ELR (cell line): ENCODE measurements at places on chromosomes 2 and 18.

- DNase-seq = no peak
These were observed 21.9 kb downstream of the SERTAD2 start for GRCh38 chr2:64631771-64632170.

DNA sequence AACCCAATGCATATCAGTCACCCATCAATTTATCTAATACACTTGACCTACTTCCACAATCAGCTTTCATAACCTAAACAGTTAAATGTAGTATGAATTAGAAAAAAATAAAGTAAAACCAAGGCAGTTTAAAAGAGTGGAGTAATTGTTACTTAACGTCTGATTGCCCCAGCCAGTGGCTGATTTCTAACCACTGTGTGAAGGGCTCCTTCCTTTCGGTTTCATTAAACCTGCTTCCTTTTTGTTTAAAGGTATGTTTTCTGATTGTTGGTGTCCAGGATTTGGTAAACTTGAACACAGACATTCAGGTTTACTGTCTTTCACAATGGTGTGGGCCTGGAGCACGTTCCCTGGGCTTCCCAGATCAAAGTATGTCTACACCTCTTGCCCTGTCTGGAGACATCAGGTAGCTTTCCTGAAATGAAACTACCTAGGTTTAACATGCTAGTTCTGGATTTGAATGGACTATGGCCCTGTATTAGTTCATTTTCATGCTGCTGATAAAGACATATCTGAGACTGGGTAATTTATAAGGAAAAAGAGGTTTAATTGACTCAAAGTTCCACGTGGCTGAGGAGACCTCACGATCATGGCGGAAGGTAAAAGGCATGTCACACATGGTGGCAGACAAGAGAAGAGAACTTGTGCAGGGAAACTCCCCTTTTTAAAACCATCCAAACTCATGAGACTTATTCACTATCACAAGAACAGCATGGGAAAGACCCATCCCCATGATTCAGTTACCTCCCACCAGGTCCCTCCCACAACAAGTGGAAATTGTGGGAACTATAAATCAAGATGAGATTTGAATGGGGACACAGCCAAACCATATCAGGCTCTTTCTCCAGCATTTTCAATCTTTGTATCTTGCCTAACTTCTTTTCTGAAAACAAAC is 605.2 kb upstream of the ID2 start:
- no peak for DNase-seq

DNA sequence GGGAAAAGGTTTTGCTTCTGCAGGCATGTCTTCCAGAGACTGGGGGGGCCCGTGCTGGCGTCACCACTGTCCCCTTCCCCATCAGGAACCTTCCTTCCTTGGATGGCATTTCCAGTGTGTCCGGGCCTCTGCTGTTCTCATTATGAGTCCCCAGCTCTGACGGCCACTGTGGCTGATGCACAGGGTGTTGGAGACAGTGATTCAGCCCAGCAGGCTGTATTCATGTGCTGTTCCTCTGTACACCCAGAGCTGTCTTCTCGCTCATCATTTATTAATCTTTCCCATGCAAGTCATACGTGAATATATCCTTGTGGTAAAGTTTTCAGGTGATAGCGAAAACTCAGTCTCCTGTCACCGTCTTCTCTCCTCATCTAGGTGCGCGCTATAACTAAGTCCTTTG is 57.7 kb downstream of the ASAP2 start:
- peak; percentile 79 for DNase-seq

- no peak for DNase-seq
These were observed 1624.9 kb upstream of the CELF4 start for GRCh38 chr18:39190508-39190907.

DNA sequence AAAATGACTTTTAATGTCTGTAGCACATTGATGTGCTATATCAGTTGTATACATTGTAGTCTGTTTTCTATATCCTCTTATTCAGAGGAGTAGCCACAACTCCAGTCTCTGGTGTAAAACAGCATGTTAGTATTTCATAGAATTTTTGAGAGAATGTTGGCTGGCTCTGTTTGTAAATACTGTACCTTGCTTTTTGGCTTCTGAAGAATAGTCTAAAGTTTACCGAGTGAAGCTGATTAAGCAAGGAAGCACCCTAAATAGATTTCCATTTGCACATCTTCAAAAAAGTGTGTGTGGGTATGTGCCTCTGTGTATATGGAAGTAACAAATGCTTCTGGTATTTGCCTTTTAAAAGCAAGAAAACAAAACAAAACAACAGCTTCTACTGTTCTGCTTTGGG is 50.5 kb downstream of the MAP4K4 start:
- no peak for DNase-seq

DNA sequence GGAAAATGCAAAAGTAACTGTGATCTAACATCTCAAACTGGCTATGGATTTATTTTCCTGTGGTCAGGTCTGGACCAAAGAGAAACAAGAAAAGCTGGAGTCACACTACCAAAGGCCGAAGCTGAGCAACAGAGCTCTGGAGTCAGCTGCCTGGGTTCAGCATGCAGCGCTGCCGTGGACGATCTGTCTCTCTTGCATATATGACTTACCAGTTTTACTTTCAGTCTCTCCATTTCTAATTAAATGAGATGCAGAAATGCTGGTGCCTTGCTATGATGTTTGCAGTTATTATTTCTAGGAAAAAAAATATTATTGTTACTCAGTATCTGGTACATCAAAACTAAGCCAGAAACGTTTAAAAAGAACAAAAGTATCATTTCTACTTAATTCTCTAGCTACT is 813.2 kb downstream of the RNF144A start:
- DNase-seq = no peak

GRCh38 chr2:167718560-167718959 is 528.8 kb downstream of the STK39 start:
- no peak for DNase-seq

- no peak for DNase-seq
These were observed 46.7 kb upstream of the CREB1 start for GRCh38 chr2:207483066-207483465.

- DNase-seq = peak; percentile 30
These were observed 38.7 kb upstream of the GLS start for GRCh38 chr2:190841707-190842505.

DNA sequence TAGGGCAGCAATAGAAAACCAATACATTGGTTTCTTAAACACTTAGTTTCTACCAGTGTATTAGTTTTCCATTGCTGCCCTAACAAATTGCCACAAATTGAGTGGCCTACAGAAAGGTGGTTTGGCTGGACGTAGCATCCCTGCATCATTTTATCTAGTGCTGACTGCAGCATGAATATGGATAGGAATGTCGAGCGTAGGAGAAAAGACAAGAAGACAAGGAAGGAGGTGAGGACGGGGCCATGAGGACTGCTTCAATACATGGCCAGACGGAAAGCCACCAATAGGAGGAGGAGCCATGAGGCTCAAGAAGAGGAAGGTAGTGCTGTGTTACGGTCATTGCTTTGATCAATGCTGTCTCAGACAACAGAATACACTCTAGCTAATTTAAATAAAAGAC is 154.5 kb upstream of the NDUFV2 start:
- DNase-seq = no peak

DNA sequence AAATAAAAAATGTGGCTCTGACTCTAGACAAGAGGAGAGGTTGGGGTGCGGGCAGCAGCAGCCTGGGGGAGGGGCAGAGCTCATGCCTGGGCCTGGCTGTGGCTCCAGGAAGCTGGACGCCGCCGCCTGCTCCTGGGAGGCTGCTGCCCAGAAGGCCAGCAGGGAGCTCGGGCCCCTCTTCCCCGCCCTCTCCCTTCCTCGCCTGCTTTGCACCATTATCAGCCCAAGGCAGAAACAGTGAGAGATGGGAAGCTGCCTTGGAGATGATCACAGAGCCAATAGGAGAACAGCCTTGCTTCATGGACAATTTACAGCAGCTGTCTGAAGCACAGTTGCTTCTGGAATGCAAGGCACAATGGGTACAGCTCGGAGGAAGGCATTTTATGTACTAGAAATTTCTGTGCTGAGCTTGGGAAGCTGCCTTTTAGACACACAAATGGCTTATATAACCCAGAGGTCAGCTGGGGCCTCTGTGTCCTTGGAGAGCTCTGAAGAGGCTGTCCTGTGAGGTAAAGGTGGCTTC is 55.3 kb upstream of the AFF3 start:
- DNase-seq = peak; percentile 53

DNA sequence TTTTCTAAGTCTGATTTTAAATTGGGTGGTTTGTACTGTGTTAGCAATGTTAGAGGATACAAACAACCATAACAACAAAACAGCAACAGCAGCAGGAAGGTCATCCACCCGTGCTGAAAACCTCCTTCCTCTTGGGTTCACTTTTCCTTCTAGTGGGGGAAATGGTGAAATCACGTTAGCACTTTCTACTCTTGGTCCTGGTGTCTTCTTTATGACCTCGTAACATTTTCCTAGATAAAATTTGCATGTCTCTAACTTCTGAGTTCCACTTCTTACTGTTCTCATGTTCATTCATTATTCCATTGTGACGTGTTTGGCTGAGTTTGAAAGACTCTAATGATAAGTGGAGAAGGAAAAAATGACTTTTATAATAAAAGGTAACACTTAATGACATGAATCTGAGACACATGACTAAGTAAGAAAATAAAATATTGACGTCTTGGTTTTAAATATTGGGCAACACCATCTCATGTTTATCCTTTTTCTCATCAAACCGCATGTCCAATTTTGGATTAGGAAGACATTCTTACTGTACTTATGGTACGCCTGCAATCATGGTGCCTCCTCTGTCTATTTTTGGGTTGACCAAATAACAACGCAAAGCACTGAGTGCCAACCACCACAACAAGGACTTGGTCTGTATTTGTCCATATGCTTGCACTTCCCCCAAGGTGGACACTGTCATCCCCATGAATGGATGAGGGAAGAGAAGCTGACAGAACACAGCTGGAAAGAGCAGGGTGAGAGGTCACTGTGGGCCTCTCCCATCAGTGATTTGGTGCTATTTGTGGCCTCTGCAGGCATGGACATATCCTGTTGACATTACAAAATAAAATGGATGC is 25.7 kb upstream of the IL1R1 start:
- no peak for DNase-seq

- no peak for DNase-seq
These were observed 76.2 kb downstream of the STK39 start for GRCh38 chr2:168171059-168171762.

DNA sequence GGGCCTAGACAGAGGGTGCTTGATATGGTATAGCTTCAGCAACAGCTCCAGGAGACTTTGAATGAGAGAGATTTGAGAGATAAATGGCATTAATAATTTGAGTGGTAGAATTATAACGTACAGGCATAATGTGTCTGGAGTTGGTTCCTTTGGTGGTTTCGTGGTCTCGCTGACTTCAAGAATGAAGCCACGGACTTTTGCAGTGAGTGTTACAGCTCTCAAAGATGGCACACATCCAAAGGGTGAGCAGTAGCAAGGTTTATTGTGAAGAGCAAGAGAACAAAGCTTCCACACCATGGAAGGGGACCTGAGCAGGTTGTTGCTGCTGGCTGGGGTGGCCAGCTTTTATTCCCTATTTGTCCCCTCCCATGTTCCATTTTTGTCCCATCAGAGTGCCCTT is 23.1 kb downstream of the PDCD1 start:
- DNase-seq = no peak

- DNase-seq = no peak
These were observed 112.7 kb upstream of the BCL2L11 start for GRCh38 chr2:111007757-111008688.

- peak; percentile 6 for DNase-seq
These were observed 64.4 kb downstream of the GREB1 start for GRCh38 chr2:11598228-11598731.

GRCh38 chr18:43081396-43081795 is 34.1 kb downstream of the RIT2 start:
- no peak for DNase-seq
